ENCODE measurements at places on chromosomes 7 and 10.

DNA sequence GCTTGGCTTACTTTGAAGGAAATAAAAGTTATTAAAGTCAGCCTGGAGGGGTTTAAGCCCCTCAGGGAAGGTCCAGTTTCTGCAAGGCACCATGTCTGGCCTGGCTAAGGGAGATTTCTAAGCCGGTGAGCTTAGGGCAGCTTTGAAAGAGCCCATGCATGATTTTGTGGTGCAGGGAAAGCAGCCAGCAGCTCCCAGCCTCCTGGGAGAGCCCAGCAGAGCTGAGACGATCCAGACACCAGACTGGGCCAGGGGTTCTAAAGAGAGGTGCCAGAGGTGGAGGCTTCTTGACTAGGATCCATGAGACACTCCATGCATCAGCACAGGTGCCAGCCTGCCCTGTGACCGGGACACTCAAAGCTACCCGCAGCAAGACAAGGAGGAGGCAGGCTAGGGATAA is 59.6 kb upstream of the MKX start:
- DNase-seq: no peak

DNA sequence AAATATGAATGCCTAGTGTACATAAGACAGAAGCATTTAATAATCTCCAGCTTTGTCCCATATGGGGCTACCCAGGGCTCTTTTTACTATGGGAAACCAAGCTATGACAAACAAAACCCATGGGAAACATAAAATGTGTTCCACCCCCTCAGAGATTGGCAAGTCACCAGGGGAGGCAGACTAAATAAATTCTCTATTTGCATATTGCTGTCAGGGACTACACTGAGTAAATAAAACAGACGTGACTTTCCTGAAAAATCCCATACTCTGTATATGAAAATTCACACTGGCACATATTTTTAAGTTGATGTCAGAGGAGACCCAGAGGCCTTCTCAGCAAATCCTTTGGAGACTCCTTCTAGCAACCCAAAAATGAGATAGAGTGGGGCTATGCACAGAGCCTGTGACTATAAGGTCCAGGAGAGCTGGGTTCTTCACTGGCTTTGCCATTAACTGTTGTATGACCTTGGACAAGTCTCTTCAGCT is 44.0 kb upstream of the HPSE2 start:
- no peak for DNase-seq

DNA sequence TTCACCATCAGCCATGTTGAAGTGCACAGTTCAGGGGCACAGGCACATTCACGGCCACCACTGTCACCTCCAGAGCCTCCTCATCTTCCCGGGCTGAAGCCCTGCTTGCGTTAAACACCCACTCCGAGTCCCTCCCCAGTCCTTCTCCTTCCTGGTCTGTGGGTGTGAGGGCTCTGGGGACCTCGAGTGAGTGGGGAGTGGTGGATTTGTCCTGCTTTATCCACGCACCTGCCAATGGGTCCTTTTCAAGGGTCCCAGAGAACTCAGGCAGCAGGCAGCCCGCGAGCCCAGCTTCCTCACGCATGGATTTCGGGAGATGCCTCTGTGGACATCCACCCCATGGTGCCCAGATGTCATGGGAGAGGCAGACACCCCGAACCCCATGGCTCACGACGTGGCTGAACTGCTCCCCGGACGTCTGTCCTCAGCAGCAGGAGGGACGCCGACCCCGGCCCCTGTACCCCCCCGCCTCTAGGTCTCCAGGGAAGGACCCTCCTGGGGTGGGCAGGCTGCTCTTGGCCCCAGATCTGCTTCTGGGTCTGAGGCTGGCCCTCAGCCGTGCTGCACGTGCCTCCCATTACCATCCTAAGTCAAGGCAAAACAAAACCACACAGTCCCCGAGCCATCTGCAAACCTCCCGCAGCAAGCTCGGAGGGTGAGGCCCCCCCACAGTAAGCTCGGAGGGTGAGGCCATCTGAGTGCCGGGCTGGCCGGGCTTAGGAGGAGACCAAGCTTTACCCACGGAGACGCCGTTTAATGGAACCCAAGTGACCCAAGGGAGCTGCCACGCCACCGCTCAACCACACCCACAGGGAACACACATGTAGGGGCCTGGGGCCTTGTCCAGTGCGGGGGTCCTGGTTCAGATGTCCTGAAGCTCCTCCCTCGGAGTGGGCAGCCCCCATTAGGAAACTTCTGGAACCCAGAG is 9.0 kb downstream of the CYP2W1 start:
- no peak for DNase-seq

DNA sequence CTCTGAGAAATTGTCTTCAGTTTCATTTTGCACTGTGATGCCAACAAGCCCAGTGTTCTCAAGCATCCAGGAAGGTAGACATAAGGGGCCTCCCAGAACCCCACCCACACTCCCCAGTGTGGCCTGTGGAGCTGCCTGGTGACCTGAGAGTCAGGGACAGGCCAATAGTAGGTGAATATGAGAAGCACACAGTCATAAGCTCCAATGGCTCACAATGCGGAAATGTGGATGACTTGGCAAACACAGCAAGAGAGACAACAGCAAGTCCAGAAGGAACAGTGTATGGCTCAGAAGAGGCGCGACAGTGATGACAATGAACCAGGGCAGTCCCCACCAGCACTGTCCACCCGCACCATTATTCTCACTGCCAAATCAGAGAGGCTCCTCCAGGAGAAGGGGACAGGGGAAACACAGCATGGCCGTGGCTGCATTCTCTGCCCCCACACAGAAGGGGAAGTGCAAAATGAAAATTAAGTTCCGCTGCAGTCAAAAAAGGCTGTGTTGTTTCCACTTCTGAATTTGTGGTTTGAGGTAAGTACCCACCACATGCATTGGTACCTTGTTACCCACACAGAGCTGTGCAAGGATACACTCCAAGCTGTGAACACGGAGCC is 419.8 kb downstream of the GRID1 start:
- no peak for DNase-seq

DNA sequence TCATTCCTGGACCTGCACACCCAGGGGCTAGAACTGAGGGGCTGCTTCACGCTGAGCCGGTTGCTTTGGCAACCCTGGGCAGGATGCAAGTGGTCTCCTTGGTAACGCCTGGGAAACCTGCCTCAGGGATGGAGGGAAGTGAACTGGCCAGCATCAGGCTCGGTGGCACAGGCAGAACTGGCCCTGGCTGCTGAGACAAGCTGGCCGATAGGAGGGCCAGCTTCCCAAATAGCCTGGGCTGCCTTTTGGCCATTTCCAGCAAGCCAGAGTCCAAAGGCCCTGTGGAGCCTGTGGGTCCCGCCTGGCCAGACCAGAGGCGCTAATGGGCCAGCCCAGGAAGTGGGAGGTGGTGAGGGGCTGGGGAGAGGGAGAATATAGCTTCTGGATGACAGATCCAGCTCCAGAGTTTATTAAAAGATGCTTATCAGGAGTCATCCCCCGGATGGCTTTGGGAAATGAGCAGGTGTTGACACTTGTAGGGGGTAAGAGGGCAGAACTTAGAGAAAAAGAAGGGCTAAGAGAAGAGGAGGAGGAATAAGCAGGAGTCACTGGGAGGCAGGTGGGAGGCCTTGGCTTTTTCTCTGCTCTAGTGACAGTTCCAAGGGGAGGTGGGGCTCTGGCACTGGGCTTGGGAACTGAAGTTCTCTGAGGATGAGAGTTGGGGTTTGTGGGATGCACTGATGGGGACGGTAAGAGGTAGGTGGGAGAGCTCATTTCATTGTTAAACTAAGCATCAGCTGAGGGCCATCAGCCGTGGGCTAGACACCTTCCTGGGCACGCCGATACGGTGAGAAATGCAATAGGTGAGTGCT is 9.6 kb downstream of the NEURL1 start:
- DNase-seq: no peak

DNA sequence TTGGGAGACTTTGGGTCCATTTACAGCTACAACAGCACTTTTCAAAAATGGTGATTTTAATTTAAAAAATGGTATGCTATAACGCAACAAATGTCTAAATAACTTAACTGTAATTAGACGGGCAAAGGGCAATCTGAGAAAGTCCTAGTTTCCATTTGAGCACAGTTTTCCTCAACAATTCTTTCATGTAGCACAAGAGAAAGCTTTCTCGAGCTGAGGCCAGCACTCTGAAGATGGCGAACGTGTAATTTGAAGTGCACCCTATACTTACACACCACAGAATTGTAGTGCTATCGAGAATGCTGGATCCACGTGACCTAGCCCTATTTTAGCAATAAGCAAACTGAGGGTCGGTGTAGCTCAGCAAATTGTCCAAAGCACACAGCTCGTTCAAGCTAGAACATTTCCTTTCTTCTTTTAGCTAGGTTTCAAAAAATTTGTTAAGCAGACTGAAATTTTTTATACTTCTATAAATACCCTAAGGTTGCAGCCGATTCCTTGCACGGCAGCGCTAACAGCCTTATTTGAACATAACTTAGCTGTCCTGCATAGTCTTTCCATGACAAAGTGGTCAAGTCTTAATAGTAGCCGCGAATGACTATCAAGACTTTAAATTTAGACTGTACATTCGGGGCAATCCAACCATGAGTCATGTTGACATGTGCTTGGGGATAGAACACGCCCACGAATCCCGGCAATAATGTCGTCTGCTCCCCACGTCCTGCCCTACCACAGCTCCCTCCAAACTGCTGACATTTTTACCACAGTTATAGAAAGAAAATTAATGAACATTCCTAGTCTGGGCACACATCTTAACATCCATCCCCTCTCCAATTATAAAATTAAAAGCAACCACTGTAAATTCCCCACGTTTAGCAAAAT is 10.0 kb downstream of the KLF6 start:
- DNase-seq: peak; percentile 85

Data from cardiac muscle cell (in vitro differentiated cells and primary cell).